ENCODE measurements at places on chromosomes 7 and 10.

DNA sequence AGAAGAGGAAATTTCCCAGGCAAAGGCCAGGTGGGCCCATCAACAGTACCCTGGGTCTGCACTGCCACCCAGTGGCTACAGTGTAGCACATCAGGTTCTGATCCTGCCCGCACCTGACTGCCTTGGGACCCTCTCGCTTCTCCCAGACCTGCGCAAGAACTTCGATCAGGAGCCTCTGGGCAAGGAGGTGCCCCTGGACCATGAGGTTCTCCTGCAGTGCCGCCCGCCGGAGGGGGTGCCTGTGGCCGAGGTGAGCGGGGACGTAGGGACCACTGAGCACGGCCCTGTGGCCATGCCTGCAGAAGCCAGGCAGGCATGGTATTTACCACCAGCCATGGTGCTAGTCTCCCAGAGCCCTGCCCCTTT lies 33.9 kb upstream of the SLC29A3 start:
- peak; percentile 20 for DNase-seq

- no peak for DNase-seq
Observed at GRCh38 chr7:130065500-130066152, 4.7 kb upstream of the KLHDC10 start.

- no peak for DNase-seq
Observed at GRCh38 chr7:88307412-88307811, 718 bp upstream of the STEAP4 start.

- DNase-seq = no peak
Observed at GRCh38 chr7:46396481-46396880, 475.4 kb upstream of the IGFBP3 start.

GRCh38 chr10:72552857-72553256 lies 73.0 kb downstream of the MICU1 start:
- no peak for DNase-seq

DNA sequence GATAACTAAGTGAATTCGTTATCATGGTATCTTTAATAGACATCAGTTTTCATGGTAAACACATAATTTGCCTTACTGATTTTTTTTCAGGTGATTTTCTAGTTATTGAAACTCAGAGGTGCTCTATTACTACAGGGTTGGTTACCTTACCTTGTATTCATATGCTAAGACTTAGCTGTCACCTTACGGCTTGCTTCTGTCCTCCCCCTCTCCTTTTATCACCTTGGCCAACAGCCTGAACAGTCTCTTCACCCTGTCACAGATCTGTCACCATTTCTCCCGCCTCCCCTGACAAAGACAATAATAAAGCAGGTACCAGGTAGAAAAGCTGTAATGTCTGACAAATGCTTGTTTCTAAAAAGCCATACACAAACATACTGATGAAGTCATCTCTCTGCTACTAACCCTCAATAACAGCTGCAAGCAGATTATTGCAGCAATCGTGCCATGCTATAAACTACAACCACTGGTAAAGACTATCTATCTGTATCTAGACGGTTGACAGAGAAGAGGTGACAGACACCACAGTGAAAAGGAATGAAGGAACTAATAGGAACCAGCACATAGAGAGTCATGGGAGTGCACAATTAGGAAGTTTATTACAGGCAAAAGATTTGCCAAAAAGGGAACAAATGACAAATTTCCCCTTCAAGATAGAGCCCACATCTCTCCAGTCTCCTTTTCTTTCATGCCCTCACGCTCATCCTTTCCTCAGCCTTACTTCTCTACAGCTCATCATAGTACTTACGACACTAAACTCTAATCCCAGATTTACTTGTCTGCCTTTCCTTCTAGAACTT lies 57.2 kb downstream of the ARHGAP12 start:
- no peak for DNase-seq

DNA sequence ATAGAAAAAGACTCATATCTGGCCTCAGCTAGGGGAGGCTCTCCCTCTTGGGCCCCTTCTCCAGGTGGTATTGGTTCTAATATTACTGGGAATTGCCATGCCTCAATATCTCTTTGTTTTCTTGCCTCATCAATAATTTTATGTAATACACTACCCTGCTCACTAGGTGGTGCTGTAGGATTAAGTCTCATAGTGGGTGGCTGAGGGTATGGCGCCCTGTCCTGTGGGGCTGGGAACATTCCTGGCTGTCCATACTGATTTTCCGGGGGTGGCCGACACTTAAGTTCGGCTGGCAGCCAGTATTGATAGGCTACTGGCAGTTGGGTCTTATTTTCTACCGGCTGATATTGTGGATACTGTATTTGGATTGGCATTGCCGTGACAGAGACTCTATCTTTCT lies 9.0 kb upstream of the TAS2R3 start:
- DNase-seq = peak; percentile 11

DNA sequence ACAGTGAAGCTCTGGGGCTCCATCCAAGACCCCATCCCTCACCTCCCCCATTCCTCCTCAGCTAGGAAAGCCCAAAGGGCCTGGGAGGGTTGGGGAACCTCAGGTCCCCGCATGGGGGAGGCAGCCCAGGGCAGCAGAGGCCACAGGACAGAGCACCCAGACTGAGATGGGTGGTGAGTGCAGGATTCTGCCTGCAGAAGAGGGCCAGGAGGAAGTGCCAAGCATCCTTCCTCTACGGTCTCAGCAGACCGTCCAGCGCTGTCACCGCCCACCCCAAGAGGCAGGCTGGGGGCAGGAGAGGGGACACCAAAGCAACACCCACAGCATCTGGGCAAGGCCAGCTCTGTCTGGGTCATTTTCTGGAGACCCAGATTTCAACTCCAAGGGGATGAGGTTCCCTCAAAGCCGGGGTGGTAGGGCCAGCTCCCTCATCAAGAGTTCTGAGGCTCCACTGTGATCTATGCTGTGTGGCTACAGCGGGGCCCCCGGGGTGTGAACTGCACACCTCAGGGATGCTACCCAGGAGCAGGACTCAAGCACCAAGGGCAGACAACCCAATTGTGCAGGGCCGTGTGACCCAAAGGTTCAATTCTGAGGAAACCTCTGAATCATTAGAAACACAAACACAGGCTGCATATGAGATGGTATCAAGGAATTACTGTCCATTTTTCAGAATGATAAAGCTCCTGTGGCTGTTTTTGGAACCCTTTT lies 46.8 kb downstream of the CAMK2B start:
- DNase-seq = no peak

GRCh38 chr7:20228654-20229053 lies 11.5 kb upstream of the MACC1 start:
- no peak for DNase-seq

DNA sequence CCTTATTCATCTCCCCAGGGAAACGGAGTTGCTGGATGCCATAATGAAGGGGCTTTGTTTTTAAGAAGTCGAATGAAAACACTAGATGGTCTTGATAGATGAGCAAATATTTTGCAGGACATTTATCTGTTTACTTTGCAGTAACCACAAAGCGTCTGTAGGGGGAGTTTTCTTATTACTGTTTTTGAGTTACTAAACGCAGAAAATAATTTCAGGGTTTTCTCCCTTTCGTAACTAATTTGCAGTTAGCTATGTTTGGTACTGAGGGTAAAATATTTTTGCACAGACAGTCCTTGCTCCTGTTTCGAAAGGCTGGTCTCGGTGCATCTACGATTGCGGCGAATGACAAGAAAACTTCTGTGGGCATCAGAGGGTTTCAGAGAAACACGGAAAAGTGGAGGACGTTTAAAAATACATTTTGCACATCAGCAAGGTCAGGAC lies 505.6 kb upstream of the MKI67 start:
- no peak for DNase-seq

GRCh38 chr10:74021248-74022055 lies 23.5 kb downstream of the VCL start:
- DNase-seq = no peak

DNA sequence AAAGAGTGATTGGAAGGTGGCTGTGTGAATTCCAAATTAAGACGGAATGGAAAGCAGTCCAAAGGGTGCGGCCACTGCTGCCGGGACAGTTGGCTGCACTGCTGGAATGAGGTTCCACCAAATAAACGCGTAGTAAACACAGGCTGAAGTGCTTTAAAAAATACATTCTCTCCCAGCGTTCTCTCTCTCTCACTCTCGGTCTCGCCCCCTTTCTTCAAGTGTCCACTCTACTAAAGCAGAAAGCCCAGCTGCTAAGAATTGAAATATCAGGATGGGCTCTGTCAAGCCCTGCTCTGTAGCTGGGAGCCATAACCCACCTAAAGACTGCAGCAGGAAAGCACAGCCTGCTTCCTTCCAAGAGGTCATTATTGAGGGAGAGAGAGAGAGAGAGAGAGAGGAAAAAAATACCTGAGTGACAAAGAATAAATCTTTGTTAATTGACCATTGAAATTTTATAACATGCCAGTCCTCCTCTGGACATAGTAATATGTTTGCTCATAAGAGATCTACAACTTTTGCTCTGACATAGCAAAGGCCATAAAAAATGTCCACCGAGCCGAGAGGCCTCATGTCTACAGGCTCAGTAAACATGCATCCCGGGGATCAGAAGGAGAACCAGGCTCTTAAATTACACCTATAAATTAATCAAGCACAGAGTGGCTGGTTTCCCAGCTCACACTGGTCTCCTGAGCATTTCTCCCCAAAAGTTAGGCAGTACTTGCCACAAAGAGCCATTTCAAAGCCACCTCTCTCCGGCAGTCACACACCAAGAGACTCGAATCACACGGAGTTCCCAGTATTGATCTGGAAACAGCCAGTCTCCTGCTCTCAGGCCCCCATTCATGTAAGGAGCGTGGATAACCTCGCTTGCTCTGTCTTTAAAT lies 72.8 kb downstream of the FGFR2 start:
- no peak for DNase-seq

- DNase-seq = no peak
Observed at GRCh38 chr7:13198727-13199126, 511.3 kb downstream of the ARL4A start.

DNA sequence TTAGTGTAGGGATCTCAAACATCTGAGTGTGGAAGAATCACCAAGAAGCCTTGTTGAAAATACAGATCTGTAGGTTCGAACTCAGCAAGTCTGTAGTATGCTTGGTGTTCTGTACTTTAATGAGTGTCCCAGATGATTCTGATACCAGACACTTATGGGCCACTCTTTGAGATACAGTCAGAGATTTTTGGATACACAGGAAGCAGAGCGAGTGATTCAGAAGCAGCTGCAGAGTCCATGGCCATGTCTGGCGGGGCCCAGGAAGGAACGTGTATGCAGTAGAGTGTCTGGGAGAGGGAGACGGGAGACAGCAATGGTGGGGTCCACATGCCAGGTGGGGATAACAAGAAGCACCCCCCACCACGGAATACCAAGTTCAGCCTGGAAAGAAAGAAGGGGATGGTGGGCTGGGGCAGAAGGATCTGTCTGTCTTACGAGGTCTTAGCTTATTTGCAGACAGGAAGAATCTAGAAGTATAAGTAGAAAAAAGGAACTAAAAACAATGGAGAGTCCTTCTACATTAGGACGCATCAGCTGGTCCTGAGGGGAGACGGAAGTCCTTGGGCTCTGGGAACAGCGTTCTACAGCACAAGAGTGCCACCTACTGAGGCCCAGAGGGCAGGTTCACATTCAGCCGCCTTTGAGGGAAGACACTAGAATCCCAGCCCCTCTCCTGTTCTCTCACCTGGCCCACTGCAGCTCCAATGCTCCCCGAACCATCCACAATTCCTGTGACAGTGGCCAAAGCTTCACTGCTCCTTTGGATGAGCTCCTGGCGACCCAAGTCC lies 55.4 kb downstream of the SLC37A3 start:
- no peak for DNase-seq

DNA sequence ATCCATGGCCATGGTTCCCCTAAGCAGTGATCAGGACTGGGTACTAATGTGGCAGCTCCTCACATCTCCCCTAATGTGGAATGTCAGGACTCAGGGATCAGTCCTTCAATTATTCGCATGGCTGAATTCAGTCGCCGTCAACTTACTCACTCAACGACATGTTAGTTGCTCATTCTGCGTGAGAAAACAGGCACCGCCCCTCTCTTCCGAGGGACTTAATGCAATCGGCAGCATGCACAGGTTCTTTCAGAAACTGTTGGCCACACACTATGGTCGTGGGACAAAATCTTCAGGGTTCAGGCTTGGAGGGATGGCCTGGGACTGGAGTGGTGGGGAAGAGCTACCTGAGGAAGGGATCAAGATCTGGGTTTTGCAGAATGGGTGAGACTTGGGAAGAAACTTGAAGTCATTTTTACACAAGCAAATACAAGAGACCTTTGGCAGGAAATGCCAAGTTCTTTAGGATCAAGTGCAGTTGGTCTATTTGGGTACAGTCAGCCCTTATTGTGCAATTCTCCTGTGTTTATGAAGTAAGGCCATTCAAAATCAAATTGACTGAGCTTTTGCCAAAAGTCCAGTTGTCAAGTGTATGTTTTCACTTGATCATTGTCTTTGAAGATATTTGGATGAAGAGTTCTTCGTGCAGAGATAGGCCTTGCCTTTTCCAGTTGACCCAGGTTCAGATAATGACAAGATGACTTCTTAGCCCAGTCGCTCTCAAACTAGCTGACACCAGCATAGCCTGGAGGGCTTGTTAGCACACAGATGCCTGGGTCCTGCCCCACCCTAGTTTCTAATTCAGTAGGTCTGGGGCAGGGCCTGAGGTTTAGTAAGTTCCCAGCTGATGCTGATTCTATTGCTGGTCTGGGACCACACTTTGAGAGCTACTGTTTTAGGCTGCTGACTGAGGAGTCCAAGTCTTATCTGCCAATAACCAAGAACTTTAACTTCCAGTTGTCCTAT lies 48.5 kb downstream of the LRRC18 start:
- no peak for DNase-seq

DNA sequence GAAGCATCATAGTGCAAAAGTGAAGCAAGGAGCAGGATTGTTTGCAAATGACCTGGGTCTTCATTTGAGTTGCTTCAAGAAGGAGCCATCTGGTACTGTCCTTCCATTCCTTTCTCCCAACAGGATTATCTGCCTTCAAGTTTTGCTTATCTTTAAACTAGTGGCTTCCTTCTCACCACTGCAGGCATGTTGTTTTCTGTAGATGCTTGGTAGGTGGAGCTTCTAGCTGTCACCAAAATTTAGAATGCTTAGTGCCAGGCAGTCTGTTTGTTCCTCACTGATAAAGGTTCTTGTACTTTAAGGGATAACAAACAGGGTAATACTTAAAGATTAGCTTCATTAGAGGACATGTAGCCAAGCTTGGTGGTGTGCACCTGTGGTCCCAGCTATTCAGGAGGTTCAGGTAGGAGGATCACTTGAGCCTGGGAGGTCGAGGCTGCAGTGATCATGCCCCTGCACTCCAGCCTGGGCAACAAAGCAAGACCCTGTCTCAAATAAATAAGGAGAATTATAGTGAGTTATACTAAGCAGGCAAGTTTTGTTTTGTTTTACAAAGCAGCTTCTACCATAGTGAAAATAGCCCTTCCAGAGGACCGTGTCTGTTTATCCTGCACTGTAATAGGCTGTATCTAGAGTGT lies 5.7 kb downstream of the ARL5B start:
- DNase-seq = no peak

DNA sequence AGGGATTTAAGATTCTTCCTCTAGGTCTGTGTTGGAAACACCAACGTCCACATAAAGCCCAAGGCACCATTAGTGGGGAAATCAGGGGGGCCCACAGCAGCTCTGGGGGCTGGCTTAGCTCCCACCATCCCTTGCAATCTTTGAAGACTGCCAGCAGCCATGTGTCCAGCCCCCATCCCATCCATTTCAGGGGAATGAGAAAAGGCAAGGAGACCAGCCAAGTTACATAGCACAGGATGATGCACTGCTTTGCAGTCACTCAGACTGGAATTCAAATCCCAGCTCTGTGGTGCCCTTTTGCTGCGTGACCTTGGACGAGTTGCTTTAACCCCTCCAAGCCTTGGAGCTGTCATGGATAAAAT lies 108.9 kb upstream of the ZMIZ1 start:
- DNase-seq = no peak

GRCh38 chr10:88125766-88126165 lies 262.3 kb downstream of the PTEN start:
- DNase-seq = no peak

GRCh38 chr10:89388806-89389205 lies 3.6 kb upstream of the IFIT1 start:
- DNase-seq = no peak
